ENCODE measurements at places on chromosomes 2 and 18.

- DNase-seq, result peak; percentile 70
Observed at GRCh38 chr2:76197842-76198448, 487.2 kb upstream of the GCFC2 start.

- DNase-seq, result no peak
Observed at GRCh38 chr2:30821960-30822359, 14.7 kb upstream of the CAPN13 start.

DNA sequence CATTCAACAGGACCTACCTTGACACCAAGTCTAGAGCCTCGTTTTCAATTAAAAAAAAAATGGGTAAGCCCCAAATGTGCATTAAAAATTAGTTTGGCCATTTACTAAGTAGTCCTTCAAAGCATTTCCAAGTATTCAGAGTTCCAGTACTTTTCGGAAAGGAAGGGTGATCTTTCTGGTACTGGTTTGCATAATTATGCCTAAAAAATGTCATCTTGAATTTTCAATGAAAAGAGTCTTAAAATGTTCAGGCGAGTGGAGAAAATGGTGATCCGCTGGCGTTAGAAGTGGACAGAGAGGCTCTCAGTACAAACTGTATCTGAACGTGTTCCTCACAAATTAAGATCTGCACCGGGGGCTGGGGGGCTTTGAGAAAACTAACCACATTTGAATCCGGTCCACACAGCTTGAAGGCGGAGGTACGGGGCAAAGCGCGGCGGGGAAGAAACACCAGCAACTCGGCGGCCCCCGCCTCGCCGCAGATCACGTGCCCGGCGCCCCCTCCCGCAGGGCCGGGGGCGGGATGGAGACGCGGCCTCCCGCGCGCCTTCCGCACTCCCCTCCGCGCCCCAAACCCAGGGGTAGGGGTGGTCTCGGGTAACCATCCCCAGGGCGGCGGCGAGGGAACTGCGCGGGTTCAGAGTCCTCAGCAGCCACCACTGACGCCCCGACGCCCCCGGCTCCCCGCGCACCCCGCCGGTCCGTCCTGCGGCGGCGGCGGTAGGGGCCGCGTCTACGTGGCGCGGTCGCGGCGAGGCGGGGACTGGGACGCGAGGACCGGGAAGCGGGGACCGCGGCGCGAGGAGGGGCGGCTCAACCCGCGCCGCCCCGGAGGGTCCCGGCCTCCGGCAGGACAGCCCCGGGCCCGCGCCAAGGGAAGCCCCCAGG is 564 bp downstream of the LPIN2 start:
- DNase-seq, result peak; percentile 40

GRCh38 chr2:67374949-67375348 is 22.2 kb upstream of the ETAA1 start:
- DNase-seq, result no peak

DNA sequence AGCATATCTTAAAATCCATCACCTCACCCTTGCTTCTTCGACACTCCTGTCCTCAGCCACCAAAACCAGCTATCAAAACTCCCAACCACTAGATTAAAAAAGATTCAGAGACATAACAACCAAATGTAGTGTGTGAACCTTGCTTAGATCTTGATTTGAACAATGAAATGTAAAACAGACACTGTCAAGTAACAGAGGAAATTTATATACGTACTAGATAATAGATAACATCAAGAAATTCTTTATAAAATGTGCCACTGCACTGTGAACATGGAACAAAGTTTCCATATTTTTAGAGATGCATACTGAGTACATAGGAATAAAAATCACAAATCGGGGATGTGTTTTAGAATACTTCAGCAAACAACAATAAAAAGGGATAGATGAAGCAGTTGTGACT is 86.0 kb downstream of the THADA start:
- no peak for DNase-seq
